Muscle of leg (tissue), 16 donors: ENCODE measurements at places on chromosomes 2 and 18.

DNA sequence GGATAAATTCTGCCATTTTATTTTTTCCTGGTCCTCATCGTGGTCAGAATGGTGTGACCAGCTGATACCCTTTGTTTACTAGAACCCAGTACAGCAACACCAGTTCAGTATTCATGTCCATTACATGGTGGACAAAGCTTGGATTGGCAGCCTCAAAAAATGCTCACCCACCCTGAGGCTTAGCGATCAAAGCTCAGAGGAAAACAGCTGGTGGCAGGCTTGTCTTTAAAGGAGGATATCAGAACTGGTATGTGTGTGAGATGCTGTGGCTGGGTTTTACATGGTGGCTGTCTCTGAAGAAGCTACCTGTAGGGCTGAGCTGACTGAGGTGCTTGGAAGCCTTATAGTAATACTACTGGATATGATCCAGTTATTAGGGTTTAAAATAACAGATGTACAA is 471.1 kb upstream of the MEX3C start:
- no peak for DNase-seq

DNA sequence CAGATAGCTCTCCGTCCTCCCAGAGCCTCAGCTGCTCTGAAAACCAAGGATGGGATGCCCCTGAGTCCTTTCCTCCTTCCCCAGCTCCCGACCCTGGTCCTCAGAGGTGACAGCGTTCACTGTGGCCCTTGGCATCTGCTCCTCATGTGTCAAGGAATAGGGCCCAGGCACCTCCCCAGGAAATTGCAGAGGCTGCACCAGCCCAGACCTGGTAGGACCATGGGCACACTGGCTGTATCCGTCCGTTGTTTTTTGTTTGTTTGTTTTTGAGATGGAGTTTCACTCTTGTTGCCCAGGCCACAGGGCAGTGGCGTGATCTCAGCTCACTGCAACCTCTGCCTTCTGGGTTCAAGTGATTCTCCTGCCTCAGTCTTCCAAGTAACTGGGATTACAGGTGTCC is 37.5 kb upstream of the SLC66A3 start:
- DNase-seq, result no peak

DNA sequence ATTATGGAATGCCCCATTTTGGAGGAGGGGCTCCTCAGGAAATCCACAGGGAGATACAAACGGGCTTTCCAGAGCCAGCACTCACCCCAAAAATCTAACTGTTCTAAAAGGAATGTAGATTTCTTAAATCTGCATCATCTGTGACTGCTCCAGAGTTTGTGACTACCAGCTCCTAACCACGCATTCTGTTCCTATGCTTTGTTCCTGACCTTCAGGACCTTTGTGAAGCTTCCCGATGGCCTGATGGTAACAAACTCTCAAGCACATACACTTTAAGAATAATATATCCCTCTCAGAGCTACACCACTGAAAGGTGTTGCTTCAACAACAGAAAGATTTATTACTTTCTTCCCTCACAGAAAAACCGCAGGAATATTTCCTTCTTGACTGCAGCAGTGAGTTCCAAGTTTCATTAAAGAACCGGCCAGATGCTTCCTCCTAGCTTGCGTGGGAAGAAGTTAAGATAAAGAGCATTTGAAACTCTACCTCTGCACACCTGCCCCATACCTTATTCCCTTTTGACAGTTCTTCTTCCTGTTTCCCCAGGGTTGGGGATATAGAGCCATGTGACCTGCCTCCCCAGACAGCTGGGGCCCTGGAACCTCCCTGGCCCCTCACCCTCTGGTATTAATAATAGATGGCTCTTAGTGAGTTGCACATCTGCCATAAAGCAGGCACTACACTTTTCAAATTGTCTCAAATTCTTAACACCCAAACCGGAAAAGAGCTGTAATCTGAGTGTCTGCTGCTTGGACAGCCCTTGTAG is 40.2 kb upstream of the EML4 start:
- peak; percentile 66 for DNase-seq

DNA sequence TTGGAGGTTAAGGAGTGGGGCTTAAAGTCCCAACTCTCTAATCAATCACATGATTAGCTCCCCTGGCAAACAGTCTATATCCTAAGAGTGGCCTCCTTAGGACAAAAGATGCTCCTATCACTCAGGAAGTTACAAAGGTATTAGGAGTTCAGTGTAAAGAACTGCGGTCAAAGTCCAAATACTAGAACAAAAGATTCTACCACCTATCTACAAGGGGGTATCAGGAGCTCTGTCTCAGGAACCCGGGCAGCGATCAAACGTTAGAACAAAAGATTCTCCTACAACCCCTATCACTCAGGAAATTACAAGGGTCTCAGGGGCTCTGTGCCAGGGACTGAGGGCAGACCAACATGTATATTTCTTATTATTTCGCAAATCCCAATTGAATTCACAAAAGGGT is 58.0 kb downstream of the DTNB start:
- no peak for DNase-seq

- no peak for DNase-seq
Observed at GRCh38 chr2:73205611-73206010, 3.2 kb downstream of the NOTO start.

GRCh38 chr2:194750926-194751325 is 906.1 kb upstream of the SLC39A10 start:
- DNase-seq, result peak; percentile 9

DNA sequence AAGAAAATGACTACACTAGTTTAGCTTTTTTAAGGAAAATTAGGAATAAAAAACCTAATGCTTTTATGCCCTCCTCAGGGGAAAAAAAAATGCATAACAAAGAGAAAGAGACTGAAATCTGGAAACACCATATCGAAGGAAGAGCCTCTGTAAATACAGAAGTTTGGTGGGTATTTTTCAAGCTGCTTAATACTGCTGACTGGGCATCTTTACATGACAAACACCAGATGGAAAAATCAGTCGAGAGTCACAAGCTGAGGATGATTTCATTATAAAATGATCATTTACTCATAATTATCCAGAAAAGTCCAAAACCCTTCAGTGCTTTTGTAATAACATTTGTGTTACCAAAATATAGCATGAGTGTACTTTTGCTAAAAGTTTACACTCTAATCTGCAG is 1600.7 kb upstream of the ACVR2A start:
- DNase-seq, result peak; percentile 48

GRCh38 chr2:51981783-51982182 is 949.9 kb upstream of the NRXN1 start:
- DNase-seq, result peak; percentile 48

- DNase-seq, result no peak
Observed at GRCh38 chr2:119696494-119697030, 17.6 kb downstream of the TMEM177 start.

GRCh38 chr2:118232796-118233195 is 144.5 kb downstream of the INSIG2 start:
- no peak for DNase-seq

- DNase-seq, result no peak
Observed at GRCh38 chr2:231686192-231687100, 21.9 kb upstream of the PTMA start.

GRCh38 chr18:13570216-13570615 is 156.1 kb downstream of the FAM210A start:
- DNase-seq, result no peak

GRCh38 chr2:29561181-29561580 is 360.2 kb downstream of the ALK start:
- DNase-seq, result peak; percentile 85

DNA sequence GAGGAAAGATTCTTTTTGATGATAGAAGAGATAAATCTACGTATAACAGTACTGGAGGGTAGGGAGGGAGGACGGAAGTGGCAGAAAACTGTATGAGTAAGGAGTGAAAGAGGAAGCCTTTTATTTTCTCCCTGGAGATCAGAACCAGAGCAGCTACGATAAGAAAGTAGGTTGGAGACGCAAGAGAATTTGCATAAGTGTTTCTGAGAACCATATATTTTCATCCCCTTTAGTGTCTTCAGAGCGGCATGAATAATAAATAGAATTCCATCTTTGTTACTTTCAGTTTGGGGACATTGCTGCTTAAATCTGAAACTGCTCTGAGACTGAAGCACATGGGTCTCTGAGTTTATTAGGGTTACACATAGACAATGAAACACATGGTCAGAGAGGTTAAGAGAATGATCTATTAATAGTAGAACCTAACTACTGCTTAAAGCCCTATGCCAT is 230.2 kb upstream of the TNP1 start:
- peak; percentile 24 for DNase-seq

- no peak for DNase-seq
Observed at GRCh38 chr2:102376052-102376591, 20.5 kb downstream of the IL18R1 start.

- DNase-seq, result peak; percentile 23
Observed at GRCh38 chr2:207722773-207723424, 11.5 kb downstream of the CCNYL1 start.

- DNase-seq, result no peak
Observed at GRCh38 chr18:49733896-49734585, 79.3 kb downstream of the ACAA2 start.

DNA sequence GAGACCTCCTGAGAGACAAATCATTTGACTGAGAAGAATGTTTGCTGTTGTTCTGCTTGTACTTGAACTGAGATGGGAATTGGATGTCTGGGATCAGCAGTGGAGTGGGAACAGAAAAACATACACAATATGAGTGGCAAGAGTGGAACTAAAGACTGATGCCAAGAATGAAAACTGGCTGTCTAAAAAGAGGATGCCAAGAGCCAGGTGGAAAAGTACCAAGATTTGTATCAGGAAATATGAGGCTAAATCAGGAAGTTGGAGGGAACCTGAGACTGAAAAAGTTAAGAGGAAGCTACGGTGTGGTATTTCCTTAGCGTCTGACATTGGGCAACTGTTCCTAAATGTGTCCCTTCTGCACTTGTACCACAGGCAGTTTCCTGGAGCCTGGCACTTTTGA is 440.9 kb upstream of the CELF4 start:
- no peak for DNase-seq

DNA sequence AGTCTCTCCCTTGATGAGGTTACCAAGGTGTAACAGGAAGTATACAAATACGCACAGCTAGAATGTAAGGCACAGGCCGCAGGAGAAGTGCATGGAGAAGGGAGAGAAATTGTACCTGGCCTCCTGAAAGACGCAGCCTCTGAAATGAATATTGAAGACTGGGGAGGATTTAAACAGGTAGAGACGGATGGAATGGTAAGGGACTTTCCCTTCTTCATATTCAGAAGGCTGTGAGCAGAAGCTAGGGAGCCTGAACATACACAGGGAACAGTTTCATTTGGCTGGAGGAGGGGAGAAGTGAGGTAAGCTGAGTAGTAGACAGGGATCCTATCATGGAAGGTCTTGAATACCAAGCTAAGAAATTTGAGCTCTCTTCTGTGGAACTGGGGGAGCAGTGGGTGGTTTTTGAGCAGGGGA is 112.7 kb downstream of the ANKRD44 start:
- DNase-seq, result no peak
